ENCODE measurements at places on chromosomes 1 and 21. TPM values are rescaled to one million over a fixed set of nuclear protein-coding genes. Genes with fewer than 3 reads are reported as not detected.
A peak's percentile ranks its signal among the peaks of the same experiment; 100 is the strongest.

FCN3 gene
- total RNA-seq = not detected

MPZL1 gene
- total RNA-seq = 129 TPM

PCAT6 gene
- 2.8 TPM for total RNA-seq

BGLAP gene
- total RNA-seq = 2.0 TPM

TRIM67 gene
- 0.09 TPM for total RNA-seq

OVAAL gene
- not detected for total RNA-seq

C1orf74 gene
- 5.1 TPM for total RNA-seq

- DNase-seq = no peak
Measured at GRCh38 chr1:6783936-6784559, 1.2 kb upstream of the CAMTA1 start.

DNA sequence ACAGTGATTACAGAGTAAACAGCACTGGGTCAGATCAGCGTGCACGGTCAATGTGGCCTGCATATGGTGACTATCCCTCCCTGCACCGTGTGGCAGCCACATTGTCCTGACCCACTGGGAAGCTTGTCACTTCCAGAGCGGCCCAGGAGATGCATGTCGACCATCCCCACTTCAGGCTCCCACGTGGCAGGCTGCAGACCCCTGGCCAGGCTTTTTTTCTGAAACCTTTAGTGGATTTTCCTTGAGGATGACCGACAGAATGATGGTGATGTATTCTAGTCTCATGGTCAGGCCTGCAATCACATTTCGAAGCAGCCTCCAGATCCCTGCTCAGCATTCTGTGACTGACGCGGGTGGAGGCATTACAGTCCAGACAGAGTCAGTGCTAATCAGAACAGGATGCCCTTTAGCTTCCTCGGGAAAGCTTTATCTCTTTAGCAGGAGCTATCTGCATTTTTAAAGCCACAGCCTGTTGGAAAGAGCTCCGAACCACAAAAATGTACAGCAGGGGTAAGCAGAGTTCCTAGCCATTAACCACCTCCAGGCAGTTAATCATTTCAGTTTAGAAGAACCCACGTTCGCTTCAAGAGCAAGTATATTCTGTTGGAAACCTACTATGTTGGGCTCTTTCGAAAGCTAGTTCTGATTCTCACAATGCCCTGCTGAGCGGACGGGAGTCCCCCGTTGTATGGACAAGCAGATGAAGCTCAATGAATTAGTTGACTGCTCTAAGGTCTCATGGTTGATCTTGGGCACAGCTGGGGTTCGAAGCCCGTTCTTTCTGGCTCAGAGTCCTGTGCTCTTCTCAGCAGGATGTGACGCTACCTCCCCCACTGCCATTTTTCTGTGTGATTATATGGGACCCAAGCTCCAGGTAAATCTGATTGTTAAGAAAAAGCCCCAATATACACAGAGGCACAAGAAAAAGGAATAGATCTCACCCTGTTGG, 56.5 kb downstream of the IRF2BP2 start:
- DNase-seq = no peak

DNA sequence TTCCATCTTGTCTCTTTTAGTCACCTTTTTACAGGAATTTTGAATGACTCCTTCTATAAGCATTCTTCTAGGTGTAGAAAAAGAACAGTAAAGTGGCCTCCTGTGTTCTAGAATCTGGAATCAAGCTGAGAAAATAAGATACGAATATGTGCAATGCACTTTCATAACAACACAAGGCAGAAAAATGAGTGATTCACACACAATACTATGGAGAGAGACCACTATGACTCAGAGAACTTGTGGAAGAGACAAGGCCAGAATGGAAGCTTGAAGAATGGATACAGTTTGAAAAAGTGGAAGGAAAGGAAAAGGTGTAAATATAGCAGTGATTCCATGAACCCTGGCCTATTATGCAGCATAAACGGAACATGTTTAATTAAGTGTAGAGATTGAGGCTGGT, 57.1 kb upstream of the SAMSN1 start:
- no peak for DNase-seq

DNA sequence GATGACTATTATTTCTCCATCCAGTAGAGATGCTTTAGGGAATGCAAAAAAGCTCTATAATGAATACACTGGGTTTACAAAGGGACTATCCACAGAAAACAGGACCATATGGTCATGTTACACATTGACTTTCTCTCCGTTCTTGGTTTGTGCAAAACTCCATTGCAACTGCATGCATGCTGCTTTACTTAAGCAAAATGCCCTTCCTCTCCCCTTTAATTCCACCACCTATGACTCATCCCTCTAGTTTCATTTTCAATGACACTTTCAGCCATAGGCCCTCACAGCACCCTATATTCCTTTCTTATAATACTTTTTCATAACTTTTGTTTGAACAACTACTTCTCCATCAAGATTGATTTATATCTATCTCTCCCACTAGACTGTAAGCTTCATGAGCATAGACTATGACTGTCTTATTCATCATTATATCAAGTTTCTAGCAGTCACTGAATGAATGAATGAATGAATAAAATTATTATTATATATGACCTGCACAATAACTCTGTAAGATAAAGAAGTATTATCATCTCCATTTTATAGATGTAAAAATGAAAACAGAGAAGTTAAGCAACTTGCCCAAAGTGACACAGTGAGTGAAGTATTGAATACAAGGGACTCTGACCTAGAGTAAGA, 248.9 kb downstream of the PLPP3 start:
- no peak for DNase-seq

- no peak for DNase-seq
Measured at GRCh38 chr1:109924316-109924715, 13.7 kb downstream of the CSF1 start.

- no peak for DNase-seq
Measured at GRCh38 chr1:95699149-95699953, 465.3 kb downstream of the RWDD3 start.

DNA sequence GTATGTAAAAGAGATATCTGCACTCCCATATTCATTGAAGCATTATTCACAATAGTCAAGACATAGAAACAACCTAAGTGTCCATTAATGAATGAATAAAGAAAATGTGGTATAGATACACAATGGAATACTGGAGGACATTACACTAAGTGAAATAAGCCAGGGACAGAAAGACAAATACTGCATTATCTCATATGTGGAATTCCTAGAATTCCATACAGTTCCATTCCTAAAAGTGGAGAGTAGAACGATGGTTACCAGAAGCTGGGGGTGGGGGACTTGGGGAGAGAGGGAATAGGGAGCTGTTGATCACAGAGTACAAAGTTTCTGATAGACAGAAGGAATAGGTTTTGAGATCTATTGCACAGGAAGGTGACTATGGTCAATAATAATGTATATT, 7.4 kb downstream of the TMED5 start:
- DNase-seq = no peak

DNA sequence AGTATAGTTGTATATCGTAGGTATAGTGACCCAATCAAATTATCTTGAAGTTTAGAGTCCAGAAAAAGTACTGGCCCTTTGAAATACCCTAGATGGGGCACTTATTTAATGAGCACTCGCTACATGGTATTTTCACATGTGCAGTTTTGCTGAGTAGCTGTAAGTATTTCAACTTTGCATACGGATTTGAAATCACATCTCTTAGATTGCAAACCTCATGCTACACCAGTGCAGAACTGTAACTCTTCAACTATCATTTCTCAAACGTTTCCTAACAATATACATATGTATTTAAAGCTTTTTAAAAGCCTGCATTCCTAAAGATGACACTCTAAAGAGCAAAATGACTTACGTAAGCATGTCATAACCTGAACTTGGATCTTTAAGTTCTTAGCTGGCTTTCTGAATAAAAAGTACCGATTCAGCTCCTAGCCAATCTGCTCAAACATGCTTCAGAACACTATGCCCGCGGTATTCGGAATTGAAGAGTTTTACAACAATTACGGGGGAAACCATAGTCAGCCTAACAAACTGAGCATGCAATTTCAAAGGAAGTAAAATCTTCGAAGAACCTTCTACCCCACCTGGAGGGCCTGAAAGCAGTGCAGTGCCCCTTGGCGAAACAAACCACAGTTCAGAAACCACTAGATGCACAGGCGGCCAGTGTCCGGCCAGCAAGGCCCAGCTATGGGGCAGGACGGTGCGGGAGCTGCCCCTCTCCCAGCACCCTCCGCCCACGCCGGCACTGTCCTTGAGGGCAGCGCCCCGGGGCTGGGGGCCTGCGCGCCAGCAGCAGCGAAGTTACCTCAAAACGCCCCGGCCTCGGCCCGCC, 863 bp downstream of the FH start:
- peak; percentile 36 for DNase-seq

DNA sequence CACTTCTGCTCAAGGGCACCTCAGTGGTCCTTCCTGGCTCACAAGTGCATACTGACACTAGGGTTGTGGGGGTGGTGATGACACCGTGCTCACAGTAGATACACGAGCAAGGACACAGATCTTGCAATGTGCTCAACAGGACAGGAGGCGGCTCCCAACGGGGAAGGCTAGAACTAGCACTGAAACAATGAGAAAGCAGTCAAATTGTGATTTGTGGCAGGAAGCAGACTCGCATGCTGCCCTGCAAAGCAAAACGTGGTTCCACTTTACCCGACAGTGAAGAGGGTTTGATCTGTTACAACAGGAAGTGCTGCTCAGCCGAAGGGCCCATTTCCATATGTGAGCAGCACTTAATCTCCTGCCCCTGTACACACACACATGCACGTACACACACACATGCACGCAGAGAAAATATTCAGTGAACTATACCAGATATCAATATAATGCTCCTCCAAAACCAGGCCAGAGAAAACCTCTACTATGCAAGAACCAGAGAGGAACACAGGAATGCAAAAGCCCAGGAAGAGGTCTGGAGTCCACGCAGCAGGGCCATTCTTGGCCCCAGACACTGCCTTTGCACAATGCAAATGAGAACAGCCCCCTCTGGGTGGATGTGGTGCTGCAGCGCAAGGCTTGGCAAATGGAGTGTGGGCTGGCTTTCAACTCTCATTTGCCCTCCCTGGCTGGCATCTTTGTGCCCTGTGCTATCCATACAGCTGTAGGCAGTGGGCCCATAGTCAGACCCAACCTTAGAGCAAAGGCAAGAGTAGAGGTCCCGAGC, 47.1 kb downstream of the KANK4 start:
- no peak for DNase-seq
